ENCODE measurements at places on chromosomes 4 and X.

GRCh38 chrX:115952417-115953092 lies 218.0 kb upstream of the AGTR2 start:
- no peak for DNase-seq

GRCh38 chr4:141995056-141995455 lies 358.7 kb downstream of the IL15 start:
- no peak for DNase-seq

GRCh38 chrX:144601010-144601409 lies 646.3 kb upstream of the SPANXN1 start:
- no peak for DNase-seq

DNA sequence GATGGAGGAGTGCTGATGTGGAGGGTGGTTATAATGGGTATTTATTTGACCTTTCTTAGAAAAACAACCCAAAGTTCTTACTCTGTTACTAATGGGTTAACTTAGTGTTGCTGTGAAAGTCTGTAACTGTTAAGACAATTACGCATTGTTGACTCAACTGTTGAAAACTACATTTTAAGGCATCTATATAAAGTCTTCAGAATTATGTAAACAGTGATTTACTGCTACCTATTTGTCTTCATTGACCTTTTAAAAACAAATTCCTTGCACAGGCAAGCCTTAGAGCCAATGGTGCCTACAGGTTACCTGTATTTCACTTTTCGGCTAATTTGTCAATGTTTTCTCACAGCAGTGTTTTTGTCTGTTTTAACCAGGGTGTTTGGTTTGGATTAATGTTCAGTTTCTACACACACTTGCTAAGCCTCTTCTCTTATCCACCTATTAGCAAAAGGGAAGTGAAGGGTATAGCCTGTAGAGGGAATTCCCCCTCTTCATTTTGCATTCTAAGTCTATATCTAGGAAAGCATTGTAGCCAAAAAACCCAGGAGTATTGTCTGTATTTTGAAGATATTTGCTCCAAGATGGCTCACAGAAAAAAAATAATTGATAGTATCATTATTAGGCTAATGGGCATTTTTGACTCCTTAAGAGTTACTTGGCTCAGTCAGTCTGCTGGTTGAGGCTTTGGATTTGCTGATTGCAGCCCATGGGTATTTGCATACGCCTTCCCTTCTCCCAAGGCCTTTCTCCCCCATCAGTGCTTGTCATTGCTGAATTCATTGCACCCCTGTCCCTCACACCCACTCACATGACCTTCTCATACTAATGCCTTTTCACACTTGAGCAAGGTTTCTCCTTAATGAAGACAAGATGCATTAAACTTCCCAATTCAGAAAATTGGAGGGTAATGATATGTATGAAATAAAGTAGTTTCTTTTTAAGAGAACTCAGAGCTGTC lies 30.5 kb downstream of the AFF1 start:
- no peak for DNase-seq

DNA sequence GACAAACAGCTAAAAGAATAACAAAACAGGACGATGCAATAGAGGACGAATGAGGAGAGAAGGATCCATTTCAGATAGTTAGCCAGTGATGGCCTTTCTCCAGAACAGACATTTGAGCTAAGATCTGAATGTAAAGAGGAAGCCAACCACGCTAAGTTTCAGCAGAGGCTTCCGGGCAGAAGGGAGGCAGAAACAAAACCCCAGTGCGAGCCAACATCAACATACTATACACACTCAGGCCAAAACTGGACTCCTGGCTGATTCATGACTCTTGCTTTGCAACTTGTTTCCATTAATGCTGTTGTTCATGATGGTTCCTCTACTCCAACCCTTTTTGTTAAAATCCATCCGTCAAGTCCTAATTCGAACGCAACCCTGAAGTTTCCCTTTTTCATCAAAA lies 730.3 kb downstream of the TRIML1 start:
- DNase-seq, result no peak

GRCh38 chr4:183504930-183505610 lies at the start of gene ING2:
ING2 (plus strand) TSS chr4:183505058; CDS start chr4:183505196, 138 bp downstream.
- no peak for DNase-seq

Data from brain pericyte (primary cell).